PC-3 (cell line): ENCODE measurements at places on chromosomes 1 and 21.

DNA sequence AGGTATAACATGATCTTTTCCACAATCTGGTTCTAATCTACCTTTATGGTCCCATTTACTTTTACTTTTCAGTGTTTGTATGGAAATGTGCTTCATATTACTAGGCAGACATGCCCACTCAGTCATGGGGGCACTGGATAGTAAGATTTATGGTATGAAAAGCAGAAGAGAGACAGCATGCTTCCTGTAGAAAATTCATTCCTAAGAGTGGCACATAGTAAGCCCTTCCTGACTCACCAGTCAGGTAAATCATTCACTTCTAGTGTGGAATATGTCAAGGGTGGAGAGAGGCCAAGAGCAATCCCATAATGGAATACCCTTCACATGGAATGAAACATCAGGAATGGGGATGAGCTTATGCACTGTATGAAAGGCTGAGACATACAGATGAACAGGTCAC lies 49.5 kb upstream of the BCL10 start:
- DNase-seq = peak; percentile 86

DNA sequence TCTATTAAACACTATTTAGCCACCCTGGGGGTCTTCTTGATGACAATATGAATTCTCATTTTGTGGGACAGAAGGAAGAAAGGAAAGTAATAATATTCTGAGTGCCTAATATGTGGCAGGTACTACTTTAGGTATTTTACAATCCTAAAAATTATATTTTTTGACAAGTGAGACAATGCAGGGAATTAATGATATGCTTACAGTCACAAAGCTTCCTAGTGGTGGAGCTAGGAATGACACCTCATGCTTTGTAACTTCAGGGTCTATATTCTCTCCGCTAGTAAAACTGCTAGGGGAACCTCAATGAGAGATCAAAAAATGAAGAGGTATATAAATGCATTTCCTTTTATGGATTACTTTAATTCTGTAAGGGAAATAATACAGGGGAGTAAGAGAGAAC lies 44.3 kb downstream of the TPR start:
- peak; percentile 10 for DNase-seq

DNA sequence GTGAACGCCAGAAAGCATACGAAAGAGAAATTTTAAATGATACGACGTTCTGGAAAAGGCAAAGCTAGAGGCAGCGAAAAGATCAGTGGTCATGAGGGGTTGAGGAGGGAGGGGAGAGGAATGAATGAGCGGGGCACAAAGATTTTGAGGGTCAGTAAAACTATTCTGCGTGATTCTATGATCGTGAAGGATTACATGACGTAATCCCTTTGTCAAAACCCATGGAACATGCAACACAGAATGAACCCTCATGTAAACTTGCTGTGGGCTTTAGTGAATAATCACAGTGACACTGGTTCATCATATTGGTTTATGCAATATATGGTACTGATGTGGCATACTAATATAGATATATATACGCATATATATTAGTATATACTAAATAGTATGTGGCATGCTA lies 13.0 kb downstream of the LRRC38 start:
- DNase-seq = no peak

- DNase-seq = peak; percentile 90
Measured at GRCh38 chr1:26145041-26145959, 13.6 kb upstream of the FAM110D start.

- DNase-seq = no peak
Measured at GRCh38 chr1:234327577-234328164, 45.6 kb upstream of the COA6 start.

- DNase-seq = no peak
Measured at GRCh38 chr1:211697356-211697755, 21.9 kb upstream of the NEK2 start.

- DNase-seq = peak; percentile 90
Measured at GRCh38 chr1:111592389-111593361, 26.9 kb upstream of the RAP1A start.

DNA sequence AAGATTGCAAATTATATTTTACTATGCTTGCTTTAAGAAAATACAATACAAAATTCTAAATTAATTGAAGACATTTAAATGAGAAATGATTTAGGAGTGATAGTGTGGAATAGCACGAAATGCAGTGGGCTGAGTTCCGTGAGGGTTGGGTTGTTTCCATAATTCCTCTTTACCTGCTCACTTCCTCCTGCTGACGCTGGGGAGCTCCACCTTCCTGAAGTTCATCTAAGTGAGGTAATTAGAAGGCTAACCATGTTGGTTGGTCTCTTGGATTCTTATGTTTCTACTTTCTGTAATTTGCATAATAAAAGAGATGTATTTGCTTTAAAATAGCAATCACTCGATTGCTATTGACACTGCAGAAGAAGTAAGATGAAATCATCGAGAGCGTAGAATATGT lies 4.7 kb downstream of the OR14I1 start:
- peak; percentile 25 for DNase-seq

DNA sequence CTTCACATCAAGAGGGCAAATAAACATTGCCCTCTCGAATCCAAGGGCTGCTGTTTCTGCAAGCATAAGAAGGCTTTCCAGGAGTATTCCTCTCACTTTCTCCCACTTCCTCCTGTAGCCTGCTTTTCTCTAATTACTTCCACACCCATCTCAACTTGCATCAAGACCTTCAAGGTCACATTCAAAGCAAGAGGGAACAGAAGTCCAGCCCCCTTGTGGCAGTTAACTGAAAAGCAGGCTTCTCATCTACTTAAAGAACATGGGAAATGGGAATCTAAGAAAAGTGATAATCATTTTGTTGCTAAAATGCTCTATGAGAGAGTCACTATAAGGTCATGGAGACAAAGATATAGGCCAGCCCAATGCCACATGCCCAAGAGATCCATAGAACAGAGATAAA lies 874.4 kb downstream of the KCNT2 start:
- peak; percentile 26 for DNase-seq

- DNase-seq = no peak
Measured at GRCh38 chr1:171622152-171622462, at the start of gene MYOCOS. Gene MYOCOS (plus strand): TSS chr1:171622243. CDS start chr1:171623884, 1,641 bp downstream.

- no peak for DNase-seq
Measured at GRCh38 chr1:109923131-109923945, 12.7 kb downstream of the CSF1 start.

DNA sequence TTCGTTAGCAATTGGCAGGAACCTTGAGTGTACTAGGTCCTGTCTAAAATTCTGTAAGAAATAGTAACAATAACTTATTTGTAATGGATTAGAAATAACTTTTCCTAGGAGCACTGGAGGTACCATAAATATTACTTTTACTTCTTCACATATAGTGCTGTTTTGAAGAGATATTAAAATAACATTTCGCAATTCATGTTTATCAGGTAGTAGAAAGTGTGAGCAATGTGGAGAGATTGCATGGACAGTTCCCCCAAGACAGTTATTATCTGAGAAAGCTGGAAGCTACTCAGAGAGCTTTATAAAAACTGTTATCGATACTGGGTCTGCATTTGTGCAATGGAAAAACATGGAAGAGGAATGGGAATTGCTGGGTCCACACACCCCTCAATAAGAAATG lies 128.5 kb upstream of the KIF26B start:
- DNase-seq = no peak

- DNase-seq = no peak
Measured at GRCh38 chr1:33320619-33321165, at the start of gene A3GALT2. Gene A3GALT2 (minus strand): TSS chr1:33321098. CDS start chr1:33321098, 0 bp downstream.

GRCh38 chr1:43293896-43294760 lies 6.7 kb upstream of the TIE1 start:
- peak; percentile 58 for DNase-seq

GRCh38 chr21:38538353-38538752 lies 40.1 kb upstream of the ERG start:
- DNase-seq = no peak

- no peak for DNase-seq
Measured at GRCh38 chr21:41865002-41865777, 14.0 kb downstream of the PRDM15 start.

- no peak for DNase-seq
Measured at GRCh38 chr1:180237869-180238476, 7.9 kb downstream of the LHX4 start.

DNA sequence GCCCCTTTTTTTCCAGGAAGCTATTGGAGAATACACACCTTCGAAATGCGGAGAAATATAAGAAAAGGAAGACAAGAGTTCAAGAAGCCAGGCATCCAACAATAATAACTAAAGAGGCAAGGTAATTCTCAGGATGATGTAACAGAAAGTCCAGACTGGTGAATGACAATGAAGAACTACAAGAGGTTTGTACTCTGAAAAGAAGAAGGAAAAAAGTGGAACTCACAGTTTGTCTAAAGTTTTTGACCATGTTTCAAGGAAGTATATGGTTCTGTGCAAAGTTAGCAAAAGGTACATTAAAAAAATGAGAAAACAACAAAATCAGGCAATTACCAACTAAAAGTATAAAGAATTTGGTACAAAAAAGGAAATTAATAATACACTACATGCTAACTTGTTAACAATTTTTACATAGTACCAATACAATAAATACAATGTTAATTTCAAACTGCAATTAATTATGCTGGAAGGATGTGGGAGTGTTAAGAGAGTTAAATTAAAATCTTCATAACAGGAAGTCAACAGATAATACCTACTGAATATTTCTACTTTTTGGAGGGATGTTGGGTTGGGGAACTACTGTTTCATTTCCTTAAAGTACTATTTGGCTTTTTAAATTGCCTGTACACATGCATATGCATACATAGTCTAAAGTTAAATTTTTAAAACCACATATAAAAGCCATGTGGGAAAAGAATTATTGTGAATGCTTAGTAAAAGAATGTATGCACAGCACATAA lies 12.9 kb upstream of the CD55 start:
- no peak for DNase-seq

DNA sequence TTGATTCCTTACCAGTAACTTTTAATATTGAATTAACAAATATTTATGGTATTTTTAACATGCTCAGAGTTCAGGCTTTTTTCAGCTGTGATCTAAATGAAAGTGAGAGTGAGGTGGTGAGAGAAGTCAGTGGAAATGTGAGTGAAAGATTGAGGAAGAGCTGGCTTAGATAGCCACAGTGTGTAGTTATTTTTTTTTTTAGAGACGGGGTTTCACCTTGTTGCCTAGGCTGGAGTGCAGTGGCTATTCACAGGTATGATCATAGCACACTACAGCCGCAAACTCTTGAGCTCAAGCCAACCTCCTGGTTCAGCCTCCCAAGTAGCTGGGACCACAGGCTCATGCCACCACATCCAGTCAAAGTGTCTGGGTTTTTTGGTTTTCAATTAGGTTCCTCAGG lies 10.9 kb downstream of the RNF11 start:
- DNase-seq = no peak

GRCh38 chr1:74935446-74935845 lies 198.7 kb upstream of the LHX8 start:
- no peak for DNase-seq

DNA sequence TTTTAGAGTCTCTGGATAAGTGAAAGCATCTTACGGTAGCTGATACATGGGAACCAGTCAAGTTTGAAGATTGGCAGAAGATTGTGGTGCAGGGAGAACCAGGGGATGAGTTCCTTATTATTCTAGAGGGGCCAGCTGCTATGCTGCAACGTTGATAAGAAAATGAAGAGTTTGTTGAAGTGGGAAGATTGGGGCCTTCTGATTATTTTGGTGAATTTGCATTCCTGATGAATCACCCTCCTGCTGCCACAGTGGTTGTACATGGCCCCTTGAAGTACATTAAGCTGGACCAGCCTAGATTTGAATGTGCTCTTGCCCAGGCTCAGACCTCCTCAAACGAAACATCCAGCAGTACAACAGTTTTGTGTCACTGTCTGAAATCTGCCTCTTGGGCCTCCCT lies 45.9 kb downstream of the BTBD8 start:
- DNase-seq = no peak

GRCh38 chr1:121516234-121516967 lies 331.6 kb downstream of the SRGAP2C start:
- no peak for DNase-seq

GRCh38 chr1:183140633-183141032 lies 45.4 kb upstream of the LAMC2 start:
- no peak for DNase-seq

DNA sequence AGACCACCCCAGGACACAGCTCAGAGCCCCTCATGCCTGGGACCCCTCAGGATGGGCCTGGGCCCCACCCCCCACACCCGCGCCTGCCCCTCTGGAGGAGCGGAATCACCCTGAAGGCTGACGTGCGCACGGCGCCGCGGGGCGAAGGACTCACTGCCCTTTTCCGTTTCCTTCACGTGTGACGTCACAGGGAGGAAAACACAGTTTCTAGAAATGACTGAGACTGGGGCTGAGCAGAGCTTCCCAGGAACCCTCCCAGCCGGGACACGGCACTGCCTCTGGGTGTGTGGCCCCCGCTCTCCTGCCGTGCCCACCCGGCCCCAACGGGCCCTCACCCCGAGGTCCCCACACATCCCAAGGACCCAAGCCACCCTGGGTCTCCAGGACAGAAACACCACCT lies 5.4 kb upstream of the TNFRSF4 start:
- no peak for DNase-seq

DNA sequence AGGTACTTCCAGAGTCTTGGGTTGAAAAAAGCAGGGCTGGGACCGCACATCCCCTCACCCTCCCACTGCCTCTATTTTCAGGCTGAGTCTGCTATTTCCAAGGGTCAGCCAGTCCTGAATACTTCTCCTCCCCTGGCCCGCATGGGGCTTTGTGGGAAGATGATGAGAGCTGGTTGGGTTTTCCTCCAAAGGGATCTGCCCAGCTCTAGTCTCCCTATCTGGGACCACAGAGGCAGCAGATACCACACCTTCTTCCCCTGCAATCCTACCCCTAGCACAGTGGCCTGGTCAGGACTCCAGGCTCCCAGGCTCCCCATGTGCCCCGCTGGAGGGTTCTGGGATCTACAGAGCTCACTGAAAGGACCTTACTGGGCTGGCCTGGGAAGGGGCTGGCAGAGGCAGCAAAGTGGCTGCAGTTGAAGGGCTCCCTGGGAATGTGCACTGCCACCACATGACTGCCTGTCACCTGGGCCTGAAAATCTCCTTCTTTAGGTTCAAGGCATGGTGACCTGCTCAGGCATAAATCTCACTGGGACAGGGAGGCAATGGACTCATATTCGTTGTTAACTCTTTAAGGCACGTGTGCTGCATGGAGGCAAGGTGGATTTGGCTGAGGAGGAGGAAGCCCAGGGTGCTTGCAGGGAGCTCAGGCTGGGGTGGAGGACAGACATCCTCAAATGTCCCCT lies 13.1 kb downstream of the CACNA1S start:
- no peak for DNase-seq

DNA sequence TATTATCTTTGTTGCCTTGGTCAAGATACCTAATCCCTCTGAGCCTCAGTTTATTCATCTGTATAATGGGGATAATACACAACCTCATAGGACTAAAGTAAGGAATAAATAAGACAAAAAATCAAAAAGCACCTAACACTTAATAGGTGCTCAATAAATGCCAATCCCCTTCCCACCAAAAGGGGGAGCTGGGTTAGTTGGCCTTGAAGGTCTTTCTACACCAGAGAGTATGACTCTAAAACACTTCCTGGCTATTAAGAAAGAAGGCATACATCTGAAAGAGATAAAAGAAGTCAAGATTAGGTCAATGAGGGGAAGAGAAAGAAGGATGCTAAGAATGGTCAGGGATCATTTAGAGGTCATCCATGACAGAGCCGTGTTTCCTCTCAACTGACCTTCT lies 11.1 kb downstream of the VSIG8 start:
- DNase-seq = no peak
